ENCODE measurements at places on chromosomes 16 and 17.

DNA sequence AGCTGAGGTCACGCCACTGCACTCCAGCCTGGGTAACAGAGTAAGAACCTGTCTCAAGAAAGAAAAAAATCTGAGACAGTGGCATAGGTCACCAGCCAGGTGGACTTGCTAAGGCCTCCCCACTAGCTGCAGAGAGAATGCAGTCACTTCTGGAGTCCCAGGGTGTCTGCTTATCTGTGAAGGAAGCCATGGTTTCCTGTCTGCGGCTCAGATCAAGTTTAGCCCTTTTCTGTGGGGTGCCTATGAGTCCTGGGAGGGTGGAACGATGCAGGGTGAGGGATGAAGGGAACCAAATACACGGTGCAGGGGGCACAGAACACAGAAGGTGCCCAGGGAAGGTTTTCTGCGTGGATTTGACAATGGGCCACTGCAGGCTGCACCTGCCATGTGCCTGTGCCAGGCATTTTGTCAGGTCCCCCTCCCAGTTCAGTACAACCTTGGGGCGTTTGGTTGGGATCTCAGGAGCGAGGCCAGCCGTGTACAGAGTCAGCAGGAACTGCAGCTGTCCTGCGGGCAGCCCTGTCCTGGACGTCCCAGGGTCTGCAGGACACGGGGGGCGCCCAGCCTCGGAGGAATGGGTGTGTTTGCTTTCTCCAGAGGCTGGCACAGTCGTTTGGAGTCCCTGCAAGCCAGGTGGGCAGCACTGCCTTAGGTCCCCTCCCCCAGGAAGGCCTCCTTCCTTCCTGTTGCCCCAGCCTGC, 41.8 kb downstream of the RAB11FIP4 start:
- DNase-seq, result no peak

GRCh38 chr17:74786431-74787055, 10.4 kb upstream of the NAT9 start:
- DNase-seq, result no peak

DNA sequence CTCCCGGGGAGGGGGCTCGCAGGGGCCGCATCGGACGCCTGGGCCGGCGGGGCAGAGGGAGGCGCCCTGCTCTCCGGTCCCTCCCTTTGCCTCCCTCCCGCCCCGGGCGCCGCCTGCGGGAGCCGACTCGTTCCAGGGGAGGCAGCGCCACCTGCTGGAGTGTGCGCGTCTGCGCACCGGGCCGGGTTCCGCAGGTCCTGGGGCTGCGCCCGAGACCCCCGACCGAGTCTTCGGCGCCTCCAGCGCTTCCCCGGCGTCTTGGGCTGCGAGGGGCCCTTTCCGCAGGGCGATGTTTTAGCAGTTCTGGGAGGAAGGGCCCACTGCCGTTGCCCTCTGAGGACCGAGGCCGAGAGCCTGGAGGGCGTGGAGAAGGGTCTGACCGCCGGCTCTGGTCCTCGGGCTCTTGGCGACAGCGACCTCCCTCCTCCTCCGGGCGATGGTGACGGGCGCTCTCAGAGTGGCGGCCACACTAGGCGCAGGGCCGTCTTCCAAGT, 106.3 kb downstream of the SEC14L1 start:
- DNase-seq, result peak; percentile 94

DNA sequence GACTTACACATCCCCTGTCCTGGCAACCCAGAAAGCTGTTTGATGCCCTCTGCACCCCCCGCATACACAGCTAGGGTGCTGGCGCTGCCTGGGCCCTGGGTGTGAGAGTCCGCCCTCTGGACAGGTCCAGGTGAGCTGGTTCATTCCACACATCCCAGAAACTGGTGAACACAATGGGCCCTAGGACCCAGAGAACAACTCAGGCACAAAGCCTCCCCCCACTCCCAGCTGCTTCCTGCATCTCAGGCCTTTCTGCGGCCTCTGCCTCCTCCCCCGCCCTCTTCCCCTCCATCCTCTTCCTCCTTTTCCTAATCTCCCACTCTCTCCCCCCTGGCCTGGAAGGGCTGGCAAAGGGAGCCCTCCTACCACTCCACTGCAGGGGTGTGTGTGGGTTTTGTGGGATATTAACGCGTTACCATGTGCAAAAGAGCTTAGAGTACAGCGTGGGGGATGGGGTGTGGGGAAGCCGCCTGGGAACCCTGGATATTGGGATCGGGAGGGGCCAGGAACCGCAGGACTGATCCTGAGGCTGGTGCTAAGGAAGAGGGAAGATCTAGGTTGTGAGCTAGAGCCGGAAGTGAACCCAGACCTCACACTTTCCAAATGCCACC, 1.6 kb upstream of the PPP1R9B start:
- peak; percentile 72 for DNase-seq

DNA sequence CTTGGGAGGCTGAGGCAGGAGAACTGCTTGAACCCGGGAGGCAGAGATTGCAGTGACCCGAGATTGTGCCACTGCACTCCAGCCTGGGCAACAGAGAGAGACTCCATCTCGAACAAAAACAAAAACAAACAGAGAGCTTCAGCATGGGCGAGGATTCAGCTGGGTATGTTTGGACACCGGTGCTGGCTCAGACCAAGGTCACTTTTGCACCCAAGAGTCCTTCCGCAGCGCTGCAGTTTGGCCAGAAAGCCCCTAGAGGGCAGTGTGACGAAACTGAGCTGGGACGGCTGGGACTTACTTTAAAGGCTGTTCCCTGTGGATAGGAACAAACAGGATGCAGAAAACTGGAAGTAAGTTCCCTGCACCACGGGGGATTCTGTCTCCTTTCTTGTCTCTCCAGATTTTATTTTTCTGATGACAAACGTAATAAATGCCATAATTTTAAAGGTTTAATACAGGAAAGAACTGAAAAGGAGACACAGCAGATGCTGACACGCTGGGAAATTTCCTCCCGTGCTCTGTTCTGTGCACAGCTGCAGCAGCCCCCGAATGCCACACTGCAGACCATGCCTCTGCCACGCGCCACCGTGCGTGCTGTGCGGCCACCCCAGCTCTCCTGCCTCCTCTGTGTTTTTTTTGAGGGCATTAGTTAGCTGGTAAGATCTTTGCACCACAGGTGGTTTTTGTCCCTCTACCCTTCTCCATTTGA, 25.2 kb upstream of the USP36 start:
- peak; percentile 83 for DNase-seq

GRCh38 chr17:38562903-38563302, 42.8 kb downstream of the SRCIN1 start:
- no peak for DNase-seq

DNA sequence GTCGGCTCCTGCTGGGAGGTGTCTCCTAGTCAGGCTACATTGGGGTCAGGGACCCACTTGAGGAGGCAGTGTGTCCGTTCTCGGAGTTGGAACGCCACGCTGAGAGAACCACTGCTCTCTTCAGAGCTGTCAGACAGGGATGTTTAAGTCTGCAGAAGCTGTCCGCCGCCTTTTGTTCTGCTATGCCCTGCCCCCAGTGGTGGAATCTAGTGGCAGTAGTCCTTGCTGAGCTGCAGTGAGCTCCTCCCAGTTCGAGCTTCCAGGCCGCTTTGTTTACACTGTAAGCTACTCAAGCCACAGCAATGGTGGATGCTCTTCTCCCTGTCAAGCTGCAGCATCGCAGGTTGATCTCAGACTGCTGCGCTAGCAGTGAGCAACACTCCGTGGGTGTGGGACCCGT, 36.0 kb downstream of the ITFG1 start:
- DNase-seq, result no peak

DNA sequence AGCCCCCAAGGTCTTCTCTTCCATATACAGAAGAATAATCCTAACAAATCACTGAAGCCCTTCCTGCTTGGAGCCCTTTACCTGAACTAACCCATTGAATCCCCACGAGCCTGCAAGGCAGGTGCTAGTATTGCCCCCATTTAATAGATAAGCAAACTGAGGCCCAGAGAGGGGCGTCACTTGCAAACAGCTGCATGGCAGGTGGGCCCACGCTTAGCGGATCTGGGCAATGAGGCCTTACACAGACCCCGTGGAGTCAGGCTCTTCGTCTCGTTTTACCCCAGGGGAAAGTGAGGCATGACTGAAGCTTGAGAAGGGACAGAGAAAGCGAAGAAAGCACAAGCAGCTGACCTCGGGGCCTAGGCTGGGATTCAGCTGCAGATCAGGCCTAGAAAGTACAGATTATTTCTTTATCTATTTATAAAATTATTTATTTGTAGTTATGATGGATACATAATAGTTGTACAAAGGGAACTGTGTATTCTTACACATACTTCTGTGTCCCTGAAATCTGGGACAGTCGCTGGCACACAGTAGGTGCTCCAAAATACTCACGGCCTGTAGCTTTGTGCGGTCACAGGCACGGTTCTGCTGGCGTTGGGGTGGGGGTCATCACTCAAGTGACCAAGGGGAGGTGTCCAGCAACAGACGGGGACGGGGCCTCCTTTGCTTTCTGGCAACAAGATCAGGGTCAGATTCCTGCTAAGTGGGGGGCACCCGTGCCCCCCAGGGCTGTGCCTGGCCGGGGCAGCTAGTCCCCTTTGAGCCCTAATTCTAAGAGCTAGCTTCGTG, 223.2 kb upstream of the GSE1 start:
- DNase-seq, result no peak

DNA sequence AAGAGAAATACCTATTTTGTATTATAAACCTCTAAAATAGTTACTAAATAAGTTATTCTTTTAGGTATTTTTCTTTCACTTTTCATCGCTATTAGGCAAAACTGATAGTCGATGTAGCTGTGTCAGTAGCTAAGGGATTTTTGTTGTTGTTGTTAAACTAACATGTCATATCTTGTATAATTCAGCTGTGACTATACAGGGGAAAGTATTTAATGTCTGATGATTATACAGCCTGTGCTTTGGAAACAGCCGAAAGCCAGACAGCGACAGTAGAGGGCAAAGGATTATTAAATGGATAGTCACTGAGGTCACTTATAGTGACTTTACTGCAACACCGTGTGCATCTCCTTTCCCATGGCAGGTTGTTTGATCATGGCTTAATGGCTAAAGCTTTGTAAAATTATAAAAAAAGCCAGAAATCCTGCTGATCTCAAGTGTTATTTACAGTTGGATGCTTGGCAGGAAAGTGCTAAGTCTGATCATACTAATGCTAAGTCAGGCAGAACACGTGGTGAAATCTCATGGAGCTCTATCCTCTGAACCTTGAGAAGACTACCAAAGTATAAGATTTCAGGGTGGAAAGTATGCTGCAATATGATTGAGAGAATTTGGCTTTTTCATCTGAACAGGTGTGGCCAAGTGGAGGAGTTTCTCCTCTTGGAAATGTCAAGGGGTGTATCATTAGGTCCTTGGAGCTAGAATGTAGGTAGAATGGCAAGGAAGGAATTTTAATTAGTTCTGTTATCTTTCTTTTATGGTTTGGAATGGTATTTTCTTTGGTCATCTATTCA, 88.4 kb downstream of the FTO start:
- DNase-seq, result no peak

GRCh38 chr17:82062076-82062983, 3.3 kb downstream of the DUS1L start:
- DNase-seq, result no peak

- no peak for DNase-seq
Measured at GRCh38 chr17:83154311-83155127, 75.1 kb downstream of the METRNL start.

GRCh38 chr17:29640413-29640812, 17.7 kb upstream of the CORO6 start:
- DNase-seq, result no peak

DNA sequence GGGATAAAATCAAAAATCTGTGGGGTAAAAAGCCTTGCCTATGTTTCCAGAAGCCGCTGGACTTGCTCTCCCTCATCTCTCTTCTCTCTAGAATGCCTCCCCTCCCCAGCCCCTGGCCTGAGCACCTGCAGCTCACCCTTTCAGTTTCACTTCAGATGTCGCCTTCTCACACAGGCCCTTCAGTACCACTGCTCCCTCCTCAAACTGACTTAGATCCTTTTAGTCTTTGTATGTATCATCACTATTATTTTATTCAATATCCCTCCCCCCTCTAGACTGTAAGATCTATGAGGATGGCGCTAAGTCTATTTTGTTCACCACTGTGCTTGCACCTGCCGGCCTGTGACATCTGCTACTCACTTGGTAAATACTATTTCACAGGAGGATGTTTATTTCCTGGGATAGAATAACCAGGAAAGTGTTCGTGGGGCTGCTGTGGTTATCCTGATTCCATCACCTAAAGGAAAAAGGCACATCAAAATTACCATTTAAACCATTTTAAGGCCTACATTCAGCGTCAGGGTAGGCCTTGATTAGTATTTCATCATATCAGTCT, 122.3 kb downstream of the MRTFB start:
- no peak for DNase-seq

- no peak for DNase-seq
Measured at GRCh38 chr17:77098884-77099545, 41.8 kb upstream of the SEC14L1 start.

DNA sequence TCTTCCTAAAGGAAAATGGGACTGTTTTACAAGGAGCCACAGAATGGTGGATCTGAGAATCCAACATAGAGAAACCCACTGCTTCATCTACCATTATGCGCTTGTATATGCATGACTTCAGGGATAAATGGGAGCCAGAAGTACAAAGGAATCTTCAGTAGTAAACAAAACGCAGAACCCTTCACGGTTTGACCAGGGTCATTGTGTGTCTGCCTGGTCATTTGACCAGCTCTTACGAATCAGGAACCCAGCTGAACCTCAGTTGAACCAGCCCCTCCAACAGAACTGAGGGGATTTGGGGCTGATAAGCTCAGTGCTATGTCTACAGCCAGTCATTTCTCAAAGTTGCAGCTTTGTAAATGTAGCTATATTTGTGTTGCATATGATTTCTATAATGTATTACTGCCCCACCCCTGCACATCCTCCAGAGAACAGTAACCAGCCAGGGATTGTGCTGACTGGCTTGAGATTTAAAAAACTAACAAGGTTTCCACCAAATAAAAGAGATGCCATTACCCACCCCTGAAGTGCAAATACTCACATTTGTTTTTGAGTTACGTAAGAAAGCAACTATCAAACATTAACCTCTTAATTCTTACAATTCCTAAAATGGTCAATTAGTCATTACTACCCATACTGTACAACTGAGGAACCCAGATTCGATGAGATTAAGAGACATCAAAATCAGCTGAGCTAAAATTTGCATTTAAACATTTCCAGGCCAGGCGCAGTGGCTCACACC, 6.3 kb downstream of the CMTM4 start:
- no peak for DNase-seq

DNA sequence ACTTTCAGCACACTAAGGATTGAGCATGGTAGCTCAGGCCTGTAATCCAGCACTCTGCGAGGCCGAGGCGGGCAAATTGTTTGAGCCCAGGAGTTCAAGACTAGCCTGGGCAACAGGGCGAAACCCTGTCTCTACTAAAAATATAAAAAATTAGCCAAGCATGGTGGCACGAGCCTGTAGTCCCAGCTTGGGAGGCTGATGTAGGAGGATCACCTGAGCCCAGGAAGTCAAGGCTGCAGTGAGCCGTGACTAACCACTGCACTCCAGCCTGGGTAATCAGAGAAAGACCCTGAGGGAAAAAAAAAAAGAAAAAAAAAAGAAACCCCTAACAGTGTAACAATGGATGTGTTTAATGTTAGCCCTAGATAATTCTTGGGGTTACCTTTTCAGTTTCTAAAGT, 24.0 kb downstream of the PARN start:
- DNase-seq, result no peak

DNA sequence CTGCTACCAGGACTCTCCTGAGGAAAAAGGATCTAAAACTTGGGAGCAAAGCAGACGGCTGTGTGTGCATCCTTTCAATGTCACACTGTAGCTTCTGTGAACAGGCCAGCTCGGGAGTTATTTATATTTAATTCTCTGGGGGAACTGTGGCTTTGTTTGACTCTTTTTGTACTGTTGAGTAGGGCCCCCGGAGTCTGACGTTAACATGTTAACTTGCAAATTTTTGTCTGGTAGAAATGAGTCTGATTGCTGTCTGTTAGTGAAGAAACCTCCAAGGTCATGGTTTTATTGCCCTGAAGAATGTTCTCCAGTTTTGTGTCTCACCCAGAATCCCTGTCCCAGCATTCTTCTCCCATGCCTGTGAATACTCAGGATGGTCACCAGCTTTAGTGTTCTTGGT, 14.2 kb upstream of the KCNG4 start:
- no peak for DNase-seq

Measured in stimulated activated CD8-positive, alpha-beta memory T cell treated with anti-CD3 and anti-CD28 coated beads, Interleukin-4, amount 100 ng/mL, for 48 hours (primary cell).